Stimulated activated memory B cell treated with anti-CD40 and anti-IgM and Interleukin-4, amounts not matched to agents 10 μg/mL and 1 μg/mL and 100 μg/mL, for 72 hours (primary cell): ENCODE measurements at places on chromosomes 1 and 21.

DNA sequence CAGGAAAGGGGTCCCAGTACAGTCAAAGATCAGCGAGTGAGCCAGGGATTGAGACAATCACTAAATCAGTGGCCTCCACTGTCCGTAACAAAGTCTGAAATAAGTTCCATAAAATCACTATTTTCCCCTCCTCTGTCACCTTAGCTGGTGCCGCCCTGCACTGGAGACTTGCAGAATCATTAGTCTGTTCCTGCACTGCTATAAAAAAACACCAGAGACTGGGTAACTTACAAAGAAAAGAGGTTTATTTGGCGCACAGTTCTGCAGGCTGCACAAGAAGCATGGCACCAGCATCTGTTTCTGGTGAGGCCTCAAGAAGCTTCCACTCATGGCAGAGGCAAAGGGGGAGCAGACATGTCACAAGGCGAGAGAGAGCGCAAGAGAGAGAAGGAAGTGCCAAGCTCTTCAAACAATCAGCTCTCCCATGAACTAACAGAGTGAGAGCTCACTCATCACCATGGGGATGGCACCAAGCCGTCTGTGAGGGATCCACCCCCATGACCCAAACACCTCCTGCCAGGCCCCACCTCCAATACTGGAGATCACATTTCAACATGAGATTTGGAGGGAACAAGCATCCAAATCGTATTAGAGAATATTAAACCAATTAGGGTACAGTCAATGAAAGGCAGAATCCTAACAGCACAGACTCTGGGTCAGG lies 129.8 kb upstream of the TIAM1 start:
- no peak for ATAC-seq
- H3K36me3 ChIP-seq = no peaks in the 10 kb centered on the region
- H3K4me3 ChIP-seq = no peak overlapping the region
- no peaks in the 10 kb centered on the region for H3K4me1 ChIP-seq
- H3K27ac ChIP-seq = no peak overlapping the region

- peaks cover 8% of the 10 kb centered on the region for H3K4me1 ChIP-seq
- no peaks in the 10 kb centered on the region for H3K27me3 ChIP-seq
- no peak overlapping the region for H3K27ac ChIP-seq
- no peak for ATAC-seq
- no peak overlapping the region for H3K4me3 ChIP-seq
These were observed 157.7 kb downstream of the TRIM33 start for GRCh38 chr1:114353262-114353661.

GRCh38 chr21:32135401-32136363 lies 143.2 kb downstream of the MIS18A start:
- H3K27me3 ChIP-seq = peaks cover 21% of the 10 kb centered on the region
- H3K4me3 ChIP-seq = no peak overlapping the region
- no peak overlapping the region for H3K27ac ChIP-seq

GRCh38 chr21:26115305-26115704 lies 55.3 kb downstream of the APP start:
- H3K27ac ChIP-seq = no peak overlapping the region
- peaks cover 23% of the 10 kb centered on the region for H3K4me1 ChIP-seq
- peaks cover 8% of the 10 kb centered on the region for H3K36me3 ChIP-seq
- H3K27me3 ChIP-seq = no peaks in the 10 kb centered on the region

DNA sequence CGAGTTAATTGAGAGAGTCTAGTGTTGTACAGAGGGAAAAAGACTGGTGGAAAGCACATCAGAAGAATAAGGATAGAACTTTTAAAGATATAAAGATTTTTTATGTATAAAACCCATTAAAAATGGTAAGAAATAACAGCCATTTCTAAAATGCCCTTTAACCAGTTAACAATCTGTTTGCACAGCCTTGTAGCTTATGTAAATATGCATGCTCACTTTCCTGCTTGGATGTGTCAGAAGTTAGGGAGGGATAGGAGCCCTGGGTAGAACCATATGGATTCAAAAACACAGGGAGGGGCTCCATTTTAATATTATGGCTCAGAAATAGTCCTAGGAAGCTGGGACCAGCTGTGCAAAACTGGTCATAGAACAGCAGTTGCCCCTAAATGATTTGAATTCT lies 4.5 kb upstream of the EDEM3 start:
- peaks cover 13% of the 10 kb centered on the region for H3K4me1 ChIP-seq
- no peaks in the 10 kb centered on the region for H3K36me3 ChIP-seq
- peaks cover 9% of the 10 kb centered on the region for H3K27me3 ChIP-seq
- H3K4me3 ChIP-seq = no peak overlapping the region

DNA sequence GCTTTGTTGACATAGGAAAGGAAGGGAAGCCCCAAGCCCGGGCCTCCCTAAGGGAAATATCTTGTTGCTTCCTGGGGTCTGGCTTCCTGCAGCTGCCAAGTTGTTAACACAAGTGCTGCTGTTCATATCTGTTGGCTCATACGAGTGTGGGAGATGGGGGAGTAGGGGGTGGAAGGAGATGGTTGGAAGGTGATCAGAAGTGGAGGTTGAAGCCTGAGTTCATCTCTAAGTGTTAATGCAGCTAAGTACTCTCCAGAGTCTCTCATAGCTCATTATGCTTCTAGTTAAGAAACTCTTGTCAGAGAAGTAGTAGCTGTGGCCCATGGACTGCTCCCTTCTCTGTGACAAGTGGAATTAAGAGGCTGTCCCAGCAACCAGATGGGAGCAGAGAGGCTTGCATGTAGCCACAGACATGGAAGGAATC lies 319.2 kb upstream of the SPAG17 start:
- ATAC-seq = no peak
- no peaks in the 10 kb centered on the region for H3K36me3 ChIP-seq
- H3K4me1 ChIP-seq = no peaks in the 10 kb centered on the region
- H3K4me3 ChIP-seq = no peak overlapping the region

- no peak for ATAC-seq
- H3K4me3 ChIP-seq = no peak overlapping the region
- H3K4me1 ChIP-seq = no peaks in the 10 kb centered on the region
- H3K27ac ChIP-seq = no peak overlapping the region
These were observed 304.2 kb upstream of the PROX1 start for GRCh38 chr1:213683529-213683928.
